ENCODE measurements at places on chromosomes 4 and X.
A peak's percentile ranks its signal among the peaks of the same experiment; 100 is the strongest.

DNA sequence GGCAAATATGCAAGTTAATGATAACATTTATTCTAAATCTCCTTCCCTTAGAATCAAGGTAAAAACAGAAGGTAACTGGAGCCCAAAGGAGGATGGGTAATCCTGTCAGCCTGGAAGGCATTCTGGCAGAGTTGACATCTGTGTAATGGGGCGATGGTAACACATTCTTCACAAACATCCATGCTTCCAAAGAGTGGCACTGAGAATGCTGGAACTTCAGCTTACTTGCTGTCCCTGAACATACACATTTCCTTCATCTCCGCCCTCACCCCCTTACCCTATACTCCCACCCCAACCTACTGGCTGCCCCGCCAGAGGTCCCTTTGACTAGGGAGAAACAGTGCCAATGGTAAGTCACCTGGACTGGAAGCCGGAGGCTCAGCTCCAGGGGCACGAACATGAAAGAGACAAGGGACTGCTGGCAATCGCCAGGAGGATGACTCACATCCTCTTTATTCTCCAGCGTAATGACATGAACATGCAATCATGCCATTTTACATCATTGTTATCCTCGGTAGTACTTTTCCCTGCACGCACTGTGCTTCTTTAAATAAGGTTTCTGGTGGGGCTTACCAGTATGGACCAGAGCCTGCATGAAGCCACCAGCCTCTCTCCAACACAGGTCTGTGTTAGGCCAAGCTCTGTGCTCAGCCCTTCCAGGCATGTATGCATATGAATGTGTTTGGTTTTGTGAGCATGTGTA, 694.2 kb upstream of the TENM3 start:
- DNase-seq: no peak

- no peak for DNase-seq
Measured at GRCh38 chr4:169377367-169377766, 106.6 kb upstream of the SH3RF1 start.

DNA sequence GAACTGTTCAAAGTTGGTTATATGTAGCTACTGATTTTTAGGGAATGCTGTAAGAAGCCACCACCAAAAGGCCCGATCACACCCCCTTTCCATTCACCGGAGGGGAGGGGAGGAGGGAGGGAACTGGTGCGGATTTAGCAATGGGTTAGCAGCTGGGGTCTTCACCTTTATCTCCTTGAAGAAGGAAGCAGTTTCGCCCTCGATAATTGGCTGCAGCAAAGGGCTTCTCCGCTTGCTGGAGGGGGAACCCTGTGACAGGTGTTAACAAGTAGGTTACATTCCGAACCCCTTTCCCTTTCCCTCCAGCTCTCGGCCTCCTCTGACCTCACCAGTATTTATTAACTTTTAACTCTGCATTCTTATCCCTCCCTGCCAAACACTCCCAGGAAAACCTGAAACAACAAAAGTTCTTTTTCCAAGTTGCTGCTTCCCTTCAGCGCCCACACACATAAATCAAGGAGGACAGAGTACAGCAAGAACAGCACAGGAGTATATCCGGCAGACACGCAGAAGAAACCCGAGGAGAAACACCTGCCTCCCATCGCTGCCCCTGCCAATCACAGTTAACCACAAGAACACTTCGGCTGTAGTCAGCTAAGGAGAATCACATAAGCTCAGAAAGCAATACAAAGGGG, 39.8 kb upstream of the NAP1L5 start:
- DNase-seq: no peak

DNA sequence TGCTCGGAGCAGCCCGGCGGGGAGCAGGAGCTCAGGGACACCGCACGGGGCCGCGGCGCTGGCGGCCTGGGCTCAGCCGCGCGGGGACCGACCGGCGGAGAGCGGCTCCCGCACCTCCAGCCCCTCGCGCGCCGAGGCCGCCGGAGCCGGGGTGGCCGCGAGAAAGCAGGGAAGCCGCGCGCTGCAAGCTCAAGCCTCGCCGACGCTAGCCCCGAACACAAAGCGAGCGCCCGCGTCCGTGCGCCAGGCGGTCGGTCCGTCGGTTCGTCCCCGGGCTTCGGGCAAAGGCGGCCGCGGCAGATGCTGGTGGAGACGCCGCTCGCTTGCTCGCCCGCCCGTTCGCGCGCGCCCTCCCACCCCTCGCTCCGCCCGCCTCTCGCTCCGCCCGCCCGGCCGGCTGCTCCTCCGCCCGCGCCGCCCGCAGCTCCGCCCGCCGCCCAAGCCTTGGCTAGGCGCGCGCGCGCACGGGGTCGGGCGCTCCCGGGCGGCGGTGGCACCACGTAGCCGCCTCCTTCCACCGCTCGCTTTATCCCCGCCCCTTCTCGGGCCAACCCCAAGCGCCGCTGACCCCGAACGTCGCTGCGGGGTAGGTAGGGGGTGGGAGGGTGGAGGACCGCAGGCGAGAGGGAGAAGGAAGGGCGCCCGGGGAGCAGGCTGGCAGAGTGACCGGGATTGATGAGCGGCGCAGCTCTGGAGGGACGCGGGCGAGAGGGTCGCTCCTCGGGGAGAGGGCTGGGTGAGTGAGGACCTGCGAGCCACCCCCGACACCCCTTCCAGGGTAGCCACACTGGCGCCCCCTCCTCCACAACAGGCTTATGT, at the start of gene TSPAN5:
TSPAN5 (minus strand) TSS at position 325 of the 819 bp plus-strand sequence.
- DNase-seq: peak; percentile 57

GRCh38 chr4:136103616-136104015, 1428.7 kb downstream of the PCDH18 start:
- no peak for DNase-seq

DNA sequence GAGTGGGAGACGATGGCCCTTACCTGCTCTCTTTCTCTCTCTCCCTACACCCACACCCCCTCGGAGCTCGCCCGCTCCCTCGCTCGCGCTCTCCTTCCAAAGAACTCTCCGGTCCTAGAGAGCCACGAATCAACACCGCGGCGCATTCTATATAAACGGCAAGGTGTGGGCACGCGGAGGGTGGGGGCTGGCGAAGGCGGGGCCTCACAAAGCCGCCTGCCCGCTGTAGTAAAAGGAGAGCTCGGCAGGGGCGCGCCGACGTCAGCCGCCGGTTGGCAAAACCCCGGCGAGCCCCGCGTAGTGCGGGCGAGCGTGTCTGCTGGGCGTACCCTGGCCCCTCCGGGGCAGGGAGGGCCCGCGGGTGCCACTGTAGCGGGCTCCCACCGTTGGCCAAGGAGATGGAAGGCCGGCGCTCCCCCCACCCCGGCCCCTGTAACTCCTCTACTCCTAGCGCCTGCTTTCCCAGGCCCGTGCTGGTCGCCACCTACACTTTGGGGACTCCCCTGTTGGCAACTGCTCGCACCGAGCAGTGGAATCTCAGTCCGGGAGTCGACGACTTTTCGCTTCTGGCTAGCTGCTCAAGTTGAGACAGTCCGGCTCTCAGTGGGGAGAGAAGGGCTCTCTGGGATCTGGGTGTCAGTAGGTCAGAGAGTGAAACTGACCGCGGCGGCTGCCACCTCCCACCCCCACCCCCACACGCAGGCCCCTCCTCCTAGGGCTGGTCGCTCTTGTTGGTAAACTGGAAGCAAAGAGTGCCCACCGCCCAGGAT, 325.5 kb upstream of the F9 start:
- no peak for DNase-seq

DNA sequence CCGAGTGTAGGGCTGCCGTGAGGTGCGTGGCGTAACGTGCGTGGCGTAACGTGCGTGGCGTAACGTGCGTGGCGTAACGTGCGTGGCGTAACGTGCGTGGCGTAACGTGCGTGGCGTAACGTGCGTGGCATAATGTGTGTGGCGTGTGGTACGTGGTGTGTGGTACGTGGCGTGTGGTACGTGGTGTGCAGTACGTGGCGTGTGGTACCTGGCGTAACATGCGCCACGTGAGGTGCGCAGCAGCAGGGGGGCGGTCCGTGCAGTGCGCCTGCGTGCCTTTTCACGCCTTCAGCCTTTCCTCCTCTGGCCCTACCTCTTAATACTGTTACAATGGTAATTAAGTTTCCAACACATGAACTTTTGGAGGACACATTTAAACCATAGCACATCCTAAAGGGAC, at the start of gene TFDP3:
TFDP3 (minus strand) TSS at position 26 of the 400 bp plus-strand sequence. CDS start 95 bp downstream, outside the sequence.
- no peak for DNase-seq

DNA sequence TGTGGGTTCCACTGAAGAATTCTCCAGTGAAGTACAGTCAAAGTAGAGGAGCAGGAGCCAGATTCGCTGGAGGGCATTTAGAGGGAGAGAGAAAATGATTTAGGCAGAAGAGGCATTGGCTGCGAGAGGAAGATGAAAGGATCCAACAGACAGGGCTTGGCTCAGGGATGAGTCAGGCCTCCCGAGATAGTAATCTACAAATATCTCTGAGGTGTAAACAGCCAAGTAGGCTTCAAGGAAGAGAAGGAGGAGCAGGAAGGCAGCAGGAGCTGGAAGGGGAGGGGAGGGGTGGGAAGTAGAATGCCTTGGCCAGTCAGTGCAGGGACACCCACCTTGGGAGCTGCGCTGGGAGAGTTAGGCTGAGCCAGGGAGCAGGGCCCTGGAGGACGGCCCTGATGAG, 55.5 kb downstream of the PJA1 start:
- no peak for DNase-seq

DNA sequence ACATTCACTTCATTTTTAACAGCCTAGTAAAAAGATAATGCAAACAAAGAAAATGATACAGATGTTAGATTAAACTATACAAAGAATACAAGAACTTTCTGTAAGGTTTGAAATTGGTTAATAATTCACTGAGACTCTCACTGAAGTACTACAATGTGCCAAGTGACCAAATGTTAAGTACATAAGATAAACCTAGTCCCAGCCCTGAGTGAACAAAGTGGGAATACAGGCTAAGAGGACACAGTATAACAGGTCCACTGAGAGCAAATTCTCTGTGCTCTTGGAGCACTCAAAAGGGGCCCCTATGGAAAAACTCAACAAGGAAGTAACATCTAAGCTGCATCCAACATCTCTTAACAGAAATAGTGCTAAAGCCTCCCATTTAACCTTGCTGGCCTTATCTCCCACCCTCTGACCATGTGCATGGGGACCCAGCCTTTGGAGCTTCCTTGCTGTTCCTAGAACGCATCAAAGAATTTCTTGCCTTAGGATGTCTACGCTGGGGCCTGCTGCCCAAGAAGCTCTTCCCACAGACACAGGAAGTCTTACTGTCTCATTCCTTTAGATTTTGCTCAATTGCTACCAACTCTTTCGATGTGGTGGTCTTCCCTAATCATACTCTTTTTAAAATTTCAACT, 113.4 kb downstream of the ZAR1 start:
- DNase-seq: no peak

DNA sequence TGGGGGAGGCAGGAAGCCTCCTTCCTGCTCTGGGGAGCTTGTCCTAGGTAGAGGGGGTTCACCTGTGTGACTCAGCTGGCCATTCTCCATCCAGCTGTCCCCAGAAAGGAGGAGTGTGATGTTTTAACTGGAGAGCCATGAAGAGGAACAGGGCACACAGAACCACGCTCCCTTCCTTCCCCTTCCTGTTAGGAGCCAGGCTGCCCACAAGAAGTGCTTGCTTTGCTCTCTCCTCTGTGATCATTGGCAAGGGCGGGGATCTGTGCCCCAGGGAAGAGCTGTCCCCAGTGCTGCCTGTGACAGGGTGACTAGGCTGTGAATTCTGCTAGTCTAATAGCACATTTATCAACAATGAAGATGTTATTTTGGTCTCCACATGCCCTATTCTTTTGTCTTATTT, 169.6 kb upstream of the GATB start:
- no peak for DNase-seq

DNA sequence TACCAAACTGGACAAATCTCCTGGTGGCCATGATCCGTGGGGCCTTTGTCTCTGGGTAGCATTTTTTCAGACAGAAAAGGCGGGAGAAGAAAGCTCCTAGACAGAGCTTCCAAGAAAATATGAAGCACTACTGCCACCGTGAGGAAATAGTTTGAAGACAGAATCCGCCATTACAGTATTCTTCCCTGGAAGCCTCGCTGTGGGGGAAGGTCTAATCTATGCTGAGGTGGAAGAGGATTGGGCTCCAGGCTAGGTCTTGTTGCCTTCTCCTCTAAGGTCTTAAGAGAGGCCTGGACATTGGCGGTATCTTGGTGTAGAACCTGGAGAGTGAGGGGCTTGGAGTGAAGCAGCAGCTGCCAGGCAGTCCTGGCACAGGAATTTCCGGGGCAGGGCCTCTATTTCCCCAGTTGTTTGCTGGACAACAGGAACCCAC, 218.9 kb downstream of the OR13H1 start:
- no peak for DNase-seq

GRCh38 chr4:174423257-174423944, 98.9 kb downstream of the HPGD start:
- DNase-seq: no peak

DNA sequence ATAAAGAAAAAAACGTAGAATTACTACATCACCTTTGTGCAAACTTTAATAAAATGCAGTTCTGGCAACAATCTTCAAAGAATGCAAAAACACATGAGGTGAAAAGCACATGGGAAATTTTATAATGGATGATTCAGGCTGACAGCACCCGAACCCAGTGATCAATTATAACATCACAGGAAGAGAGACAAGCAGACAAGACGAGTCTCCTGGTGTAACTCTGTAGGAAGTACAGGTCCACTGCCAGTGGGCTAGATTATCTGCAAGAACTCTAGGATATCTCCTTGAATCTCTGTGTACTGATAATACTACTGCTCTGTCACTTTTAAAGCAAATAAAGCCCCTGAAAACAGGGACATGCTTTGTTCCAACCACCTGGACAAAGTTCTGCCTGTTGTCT, 58.9 kb upstream of the NXF3 start:
- no peak for DNase-seq

GRCh38 chr4:153541456-153542096, 75.4 kb downstream of the TMEM131L start:
- no peak for DNase-seq

DNA sequence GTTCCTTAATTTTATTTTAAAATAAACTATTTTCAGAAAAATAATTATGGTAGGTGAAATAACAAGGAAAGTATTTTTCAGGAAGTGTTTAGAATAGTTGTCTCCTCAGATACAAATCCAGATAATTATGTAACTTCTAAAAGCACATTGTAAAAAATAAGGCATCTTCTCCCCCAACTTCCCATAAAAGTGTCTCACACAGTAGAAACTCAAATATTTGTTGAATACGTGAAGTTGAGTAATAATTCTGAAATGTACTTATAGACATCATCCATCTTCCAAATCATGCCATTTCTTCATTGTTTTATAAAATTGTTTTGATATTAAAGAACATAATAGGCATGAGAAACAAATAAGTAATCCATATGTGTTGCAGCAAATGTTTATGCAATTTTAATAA, 18.0 kb downstream of the SHISA3 start:
- DNase-seq: no peak

- DNase-seq: no peak
Measured at GRCh38 chr4:114038762-114039387, 59.4 kb upstream of the ARSJ start.

GRCh38 chrX:30997411-30997810, 74.4 kb downstream of the FTHL17 start:
- no peak for DNase-seq
